NCI-H2081 treated with DMSO at 0.1 percent for 48 hours (cell line): ENCODE measurements at places on chromosomes 5 and 9.

DNA sequence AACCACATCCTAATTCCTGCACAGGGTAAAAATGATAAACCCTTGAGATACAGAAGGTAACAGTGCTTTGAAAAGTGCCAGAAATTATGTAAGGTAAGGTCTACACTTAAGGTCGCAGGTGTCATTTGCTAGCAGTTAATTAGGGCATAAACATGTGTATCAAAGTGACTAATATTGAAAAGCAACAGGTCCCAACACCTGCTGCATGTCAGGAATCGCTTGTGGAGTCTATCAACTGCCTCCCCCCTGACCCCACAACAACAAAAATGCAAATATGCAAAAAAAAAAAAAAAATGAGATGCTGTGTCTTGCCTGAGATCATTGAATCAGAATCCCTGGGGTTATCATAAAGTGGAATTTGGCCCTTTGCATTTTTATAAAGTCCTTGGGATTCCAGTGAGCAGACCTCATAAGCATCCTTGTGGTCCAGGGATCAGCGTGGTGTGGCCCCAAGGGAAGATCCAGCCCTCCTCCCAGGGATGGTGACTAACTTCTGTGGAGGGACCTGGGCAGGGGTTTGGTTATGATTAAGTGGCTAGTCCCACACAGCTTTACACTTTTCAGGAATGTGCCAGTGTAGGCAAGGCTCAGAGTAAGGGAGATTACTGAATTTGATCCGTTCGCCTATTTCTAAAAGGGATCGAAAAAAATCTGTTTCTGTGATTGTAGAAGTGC is 92.5 kb upstream of the TNFSF8 start:
- no peak for DNase-seq

GRCh38 chr5:132235340-132235739 is 7.7 kb upstream of the P4HA2 start:
- DNase-seq, result no peak

DNA sequence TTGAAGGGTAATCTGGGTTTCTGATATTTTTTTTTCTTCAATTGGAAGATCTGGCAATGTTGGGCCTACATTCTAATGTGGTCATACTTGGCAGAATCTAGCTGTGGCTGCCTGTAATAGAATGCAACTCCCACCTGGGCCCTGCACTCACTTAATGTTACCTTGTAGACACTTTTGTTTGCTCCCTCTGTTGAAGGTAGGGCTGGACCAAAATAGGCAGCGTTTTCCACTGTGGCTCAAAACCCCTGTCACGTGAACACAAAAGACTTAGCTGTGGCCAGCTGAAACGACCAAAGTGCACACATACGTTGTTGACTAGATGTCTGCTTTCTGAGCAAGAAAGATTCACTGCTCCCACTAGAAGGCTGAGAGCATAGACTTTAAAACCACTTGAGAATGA is 117.6 kb upstream of the HMHB1 start:
- no peak for DNase-seq

DNA sequence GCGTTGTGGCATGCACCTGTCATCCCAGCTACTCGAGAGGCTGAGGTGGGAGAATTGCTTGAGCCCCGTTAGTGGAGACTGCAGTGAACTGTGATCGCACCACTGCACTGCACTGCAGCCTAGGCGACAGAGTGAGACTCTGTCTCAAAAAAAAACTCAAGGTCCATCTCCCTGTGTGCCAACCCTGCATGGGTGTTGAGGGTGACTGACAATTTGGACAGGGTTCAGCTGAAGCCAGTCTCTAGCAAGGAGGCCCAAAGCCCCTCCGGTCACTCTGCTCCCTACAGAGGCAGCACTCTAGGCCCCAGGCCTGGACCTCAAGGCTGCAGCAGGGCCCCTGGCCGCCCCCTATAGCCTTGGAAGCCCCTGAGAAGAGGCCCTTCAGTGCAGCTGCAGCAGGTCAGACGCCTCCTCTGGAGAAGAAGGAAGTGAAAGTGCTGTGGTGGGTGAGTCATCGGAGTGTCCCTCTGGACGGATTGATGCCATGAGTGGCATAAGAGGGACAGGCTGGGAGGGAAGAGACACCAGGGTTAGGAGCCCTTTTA is 39.2 kb upstream of the NEK6 start:
- DNase-seq, result no peak

- DNase-seq, result no peak
Observed at GRCh38 chr9:21413624-21414023, 4.7 kb downstream of the IFNA8 start.

- DNase-seq, result no peak
Observed at GRCh38 chr9:127105805-127106465, 16.5 kb downstream of the ANGPTL2 start.

DNA sequence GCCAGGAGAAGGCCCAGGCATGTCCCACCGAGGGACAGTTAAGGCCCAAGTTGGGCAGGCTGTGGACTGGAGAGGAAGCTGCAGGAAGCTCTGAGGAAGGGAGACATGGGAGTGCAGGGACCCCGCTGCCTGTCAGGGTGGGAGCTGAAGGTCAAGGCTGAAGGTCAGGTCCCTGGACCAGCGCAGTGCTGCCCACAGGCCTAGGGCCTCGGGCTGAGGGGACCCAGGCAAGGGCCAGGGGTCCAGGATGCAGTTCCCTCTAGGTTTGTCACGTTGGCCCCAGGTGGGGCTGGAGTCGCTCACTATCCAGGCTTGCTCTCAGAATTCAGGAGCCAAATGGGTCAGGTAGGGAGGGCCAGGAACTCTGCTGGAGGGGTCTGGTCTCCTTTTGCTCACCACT is 76.7 kb upstream of the STXBP1 start:
- DNase-seq, result no peak

- no peak for DNase-seq
Observed at GRCh38 chr5:59061377-59061776, 478.5 kb downstream of the RAB3C start.

- no peak for DNase-seq
Observed at GRCh38 chr5:80246001-80246758, 9.7 kb downstream of the SERINC5 start.

DNA sequence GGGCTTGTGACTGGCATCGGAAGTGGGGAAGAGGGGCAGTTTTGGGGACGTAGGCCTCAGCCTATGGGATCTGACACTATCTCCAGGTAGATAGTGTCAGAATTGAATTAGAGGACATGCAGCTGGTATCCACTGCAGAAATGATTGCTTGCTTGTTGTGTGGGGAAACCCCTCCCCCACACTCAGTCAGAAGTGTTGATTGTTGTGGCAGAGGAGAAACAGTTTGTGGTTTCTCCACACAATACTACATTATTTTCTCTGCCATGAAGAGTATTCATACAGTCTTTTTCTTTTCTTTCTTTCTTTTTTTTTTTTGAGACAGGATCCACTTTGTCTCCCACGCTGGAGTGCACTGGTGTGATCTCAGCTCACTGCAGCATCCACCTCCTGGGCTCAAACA is 113.9 kb downstream of the ARRDC3 start:
- DNase-seq, result no peak

GRCh38 chr9:129838707-129839259 is 3.5 kb downstream of the USP20 start:
- DNase-seq, result no peak

GRCh38 chr5:168705321-168705720 is 126.2 kb upstream of the PANK3 start:
- no peak for DNase-seq

GRCh38 chr9:27361492-27361891 is 64.5 kb upstream of the EQTN start:
- DNase-seq, result no peak

GRCh38 chr5:56415356-56415765 is 182.2 kb upstream of the ANKRD55 start:
- no peak for DNase-seq

- no peak for DNase-seq
Observed at GRCh38 chr9:121262953-121263352, 5.0 kb upstream of the GSN start.

DNA sequence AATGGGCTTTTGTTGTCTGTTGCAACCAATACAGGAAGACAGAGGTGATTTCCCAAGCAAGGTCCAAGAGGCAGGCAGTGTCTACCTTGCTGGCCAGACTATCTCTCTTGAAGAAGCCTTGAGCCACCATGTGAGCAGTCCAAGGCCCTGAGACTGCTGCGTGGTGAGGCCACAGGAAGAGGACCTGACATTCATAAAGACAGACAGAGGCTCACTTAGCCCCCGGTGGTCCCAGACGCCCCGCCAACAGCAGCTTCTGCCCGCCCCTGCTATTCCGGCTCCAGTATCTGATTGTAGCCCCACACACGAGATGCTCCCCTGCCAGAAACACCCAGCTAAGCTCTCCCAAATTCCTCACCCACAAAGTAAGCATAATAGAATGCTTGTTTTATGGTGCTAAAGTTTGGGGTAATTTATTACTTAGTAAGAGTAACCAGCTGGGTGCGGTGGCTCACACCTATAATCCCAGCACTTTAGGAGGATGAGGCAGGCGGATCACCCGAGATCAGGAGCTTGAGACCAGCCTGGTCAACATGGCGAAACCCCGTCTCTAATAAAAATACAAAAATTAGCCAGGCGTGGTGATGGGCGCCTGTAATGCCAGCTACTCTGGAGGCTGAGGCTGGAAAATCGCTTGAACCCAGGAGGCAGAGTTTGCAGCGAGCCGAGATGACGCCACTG is 22.8 kb upstream of the FUBP3 start:
- DNase-seq, result no peak
